Activated CD4-positive, alpha-beta T cell treated with anti-CD3 and anti-CD28 coated beads, Interleukin-2, Interleukin-6, amounts not matched to agents 100 ng/mL and 50 ng/mL, durations not matched to agents 16 hours and 8 hours (primary cell): ENCODE measurements at places on chromosomes 5 and 9.

- no peak for DNase-seq
Measured at GRCh38 chr9:4042991-4043390, 256.9 kb downstream of the GLIS3 start.

- peak; percentile 18 for DNase-seq
Measured at GRCh38 chr5:151757233-151758140, 944 bp downstream of the ATOX1 start.

- no peak for DNase-seq
Measured at GRCh38 chr5:131521252-131521651, 113.8 kb downstream of the RAPGEF6 start.

GRCh38 chr9:110764006-110764405 lies 95.4 kb downstream of the MUSK start:
- DNase-seq: no peak

- no peak for DNase-seq
Measured at GRCh38 chr9:135214054-135214640, 126.7 kb downstream of the OLFM1 start.

GRCh38 chr5:2267991-2268390 lies 385.3 kb upstream of the IRX4 start:
- DNase-seq: no peak

GRCh38 chr5:58255970-58256369 lies 203.9 kb downstream of the PLK2 start:
- no peak for DNase-seq

DNA sequence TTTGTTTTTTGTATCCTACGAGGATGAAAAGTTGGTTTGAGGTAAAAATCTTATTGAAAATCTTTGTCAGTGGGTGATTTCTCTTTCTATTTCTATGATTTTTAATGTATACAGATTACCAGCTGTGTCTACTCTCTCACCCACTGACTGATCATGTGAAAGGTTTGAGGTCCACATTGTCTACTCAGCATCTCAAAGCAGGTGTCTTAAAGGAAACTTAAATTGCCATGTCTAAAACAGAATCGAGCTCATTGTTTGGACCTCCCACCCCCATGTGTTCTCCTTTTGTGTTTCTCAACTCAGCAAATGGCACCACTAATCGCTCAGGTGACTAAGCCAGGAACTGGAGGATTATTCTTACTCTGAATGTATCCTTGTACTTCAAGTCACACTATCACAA lies 121.5 kb downstream of the YTHDC2 start:
- no peak for DNase-seq

DNA sequence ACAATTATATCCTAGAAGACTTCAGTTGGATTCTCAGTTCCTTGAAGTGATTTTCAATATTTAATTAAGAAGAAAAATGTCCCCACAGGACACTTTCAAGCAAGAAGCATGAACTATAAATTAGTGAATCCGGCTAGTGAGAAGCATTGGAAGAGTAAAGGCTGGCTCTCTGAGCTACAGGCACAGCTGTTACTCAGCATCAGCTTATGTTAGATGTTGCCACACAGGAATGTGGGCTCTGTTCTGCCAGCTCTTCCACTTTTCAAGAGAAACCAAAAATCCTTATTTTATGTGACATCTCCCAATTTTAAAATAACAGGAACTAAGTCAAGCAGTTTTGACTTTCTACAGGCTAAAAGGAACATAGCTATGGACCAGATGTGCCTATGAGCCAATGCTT lies 14.9 kb downstream of the ZNF474 start:
- no peak for DNase-seq
